ENCODE measurements at places on chromosomes 3 and 15. TPM values are rescaled to one million over a fixed set of nuclear protein-coding genes. Genes with fewer than 3 reads are reported as not detected.

The FMN1 gene
- total RNA-seq = 4.5 TPM

The NCBP2 gene
- total RNA-seq = 62.2 TPM

DNA sequence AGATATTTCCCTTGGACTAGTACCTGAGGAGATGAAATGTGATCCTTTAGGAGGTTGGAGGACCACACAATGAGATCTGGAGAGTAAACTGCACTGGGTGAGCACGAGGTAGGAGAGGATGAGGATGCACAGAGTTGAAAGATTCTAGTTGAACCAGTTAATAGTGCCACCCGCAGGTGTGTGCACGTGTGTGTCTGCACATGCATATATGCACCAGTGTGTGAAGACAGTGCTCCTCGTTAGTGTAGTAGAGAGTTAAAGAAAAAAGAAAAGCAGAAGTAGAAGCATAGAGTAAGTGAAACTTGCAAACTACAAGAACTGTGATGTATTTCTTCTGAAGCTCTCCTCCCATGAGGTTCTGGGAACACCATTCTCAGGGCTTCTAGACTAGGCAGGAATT is 8.4 kb downstream of the MED12L start:
- DNase-seq = no peak

DNA sequence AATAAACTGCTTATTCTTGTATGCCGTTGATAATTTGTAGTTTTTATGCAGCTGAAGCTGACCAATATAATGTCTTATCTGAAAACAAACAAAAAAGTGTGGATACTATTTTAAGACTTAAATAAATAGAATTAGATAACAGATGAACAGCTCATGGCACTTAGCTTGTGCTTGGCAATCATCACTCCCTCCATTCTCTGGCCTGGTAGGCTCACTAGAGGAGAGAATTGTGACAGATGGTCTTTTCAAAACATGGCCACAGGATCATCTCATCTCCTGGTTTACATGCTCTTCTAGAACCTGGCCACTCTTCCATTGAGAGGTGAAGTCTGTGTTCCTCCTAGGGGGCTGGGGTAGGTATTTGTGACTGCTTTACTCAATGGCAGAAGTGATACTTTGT is 58.4 kb upstream of the RBP1 start:
- no peak for DNase-seq

- DNase-seq = no peak
Measured at GRCh38 chr3:59027607-59028006, 22.2 kb downstream of the CFAP20DC start.

- DNase-seq = peak; percentile 82
Measured at GRCh38 chr15:93467337-93467736, 378.3 kb upstream of the RGMA start.
